Activated CD8-positive, alpha-beta memory T cell treated with anti-CD3 and anti-CD28 coated beads, Interleukin-2, amount 10 ng/mL, durations not matched to agents 7 days and 5 days (primary cell): ENCODE measurements at places on chromosomes 5 and 9. TPM values are rescaled to one million over a fixed set of nuclear protein-coding genes. Genes with fewer than 3 reads are reported as not detected.

DNA sequence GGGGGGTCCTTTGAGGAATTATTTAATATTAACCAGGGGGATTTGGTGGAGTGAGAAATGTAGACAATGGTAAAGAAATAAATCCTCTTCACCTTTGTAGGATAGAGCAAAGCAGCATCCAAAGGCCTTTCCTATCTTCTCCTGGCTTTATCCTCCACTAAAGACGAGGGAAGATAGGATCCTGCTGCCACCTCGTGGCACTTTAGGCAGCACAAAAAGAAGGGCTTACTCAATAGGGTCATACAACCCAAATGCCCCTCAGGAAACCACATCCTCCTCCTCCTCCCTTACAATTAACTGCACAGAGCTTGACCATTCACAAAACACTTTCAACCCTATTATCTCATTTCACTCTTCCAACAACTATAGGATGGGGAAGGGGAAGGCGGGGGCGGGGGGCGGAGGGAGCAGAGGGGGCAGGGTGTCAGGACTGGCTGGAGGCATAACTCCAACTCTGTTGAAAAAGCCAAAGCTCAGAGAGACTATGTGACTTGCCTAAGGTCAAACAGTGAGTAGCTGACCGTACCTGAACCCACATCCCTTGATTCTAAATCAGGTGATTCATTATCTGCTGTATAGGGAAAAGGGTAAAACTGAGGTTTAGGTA lies 45.4 kb upstream of the MYOT start:
- DNase-seq = no peak

- DNase-seq = no peak
Measured at GRCh38 chr5:148853868-148854267, 27.5 kb downstream of the ADRB2 start.

DNA sequence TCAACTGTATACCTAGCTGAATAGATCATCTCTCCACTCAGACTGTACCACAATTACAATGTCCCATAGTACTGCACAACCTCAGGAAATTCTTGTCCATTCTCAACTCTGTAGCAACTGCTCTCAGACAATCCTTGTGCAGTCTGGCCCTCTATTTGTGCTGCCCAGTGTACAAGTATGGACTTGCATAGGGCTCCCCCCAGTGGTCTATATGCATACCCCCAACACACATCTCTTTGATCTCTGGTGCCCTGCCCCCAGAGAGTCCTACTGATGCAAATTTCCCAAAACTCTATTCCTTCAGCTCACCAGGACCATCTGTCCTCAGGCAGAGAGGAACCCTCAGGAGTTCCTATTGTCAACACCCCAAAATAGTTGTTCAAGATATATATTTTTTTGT lies 205.3 kb downstream of the SLCO4C1 start:
- no peak for DNase-seq

- DNase-seq = no peak
Measured at GRCh38 chr9:97075289-97075985, 36.5 kb upstream of the CTSV start.

DNA sequence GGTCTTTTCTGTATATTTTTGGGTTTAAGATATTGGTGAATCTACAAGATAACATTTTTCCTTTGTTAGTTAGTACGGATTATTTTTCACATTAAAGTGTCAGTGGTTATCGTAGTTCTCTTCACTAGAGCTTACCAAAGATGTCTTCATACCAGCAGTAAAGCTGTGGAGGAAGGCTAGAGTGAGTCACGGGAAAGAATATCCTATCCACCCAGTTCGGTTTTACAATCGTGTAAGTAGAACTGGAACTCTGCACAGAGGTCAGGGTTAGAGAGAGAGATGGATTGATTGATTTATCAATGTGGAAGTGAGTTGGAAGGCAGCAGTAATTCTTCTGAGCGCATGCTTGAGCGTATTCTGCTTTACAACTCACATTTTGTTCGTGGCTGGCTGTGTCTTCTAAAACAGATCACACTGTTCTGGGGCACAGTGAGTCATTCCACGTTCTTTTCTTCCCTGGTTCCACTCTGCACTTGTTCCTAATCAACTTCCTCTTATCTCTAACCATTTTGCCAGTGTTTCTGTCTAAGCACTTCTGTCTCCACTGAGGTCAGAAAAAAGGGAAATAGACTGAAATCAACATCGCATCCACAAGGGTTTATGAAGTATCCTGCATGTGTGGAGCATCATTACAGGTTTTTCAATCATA lies 86.5 kb upstream of the ARRDC3 start:
- DNase-seq = no peak

GRCh38 chr9:112015736-112016135 lies 119.1 kb downstream of the UGCG start:
- DNase-seq = no peak

- no peak for DNase-seq
Measured at GRCh38 chr9:101443364-101443771, 7.8 kb upstream of the ALDOB start.

DNA sequence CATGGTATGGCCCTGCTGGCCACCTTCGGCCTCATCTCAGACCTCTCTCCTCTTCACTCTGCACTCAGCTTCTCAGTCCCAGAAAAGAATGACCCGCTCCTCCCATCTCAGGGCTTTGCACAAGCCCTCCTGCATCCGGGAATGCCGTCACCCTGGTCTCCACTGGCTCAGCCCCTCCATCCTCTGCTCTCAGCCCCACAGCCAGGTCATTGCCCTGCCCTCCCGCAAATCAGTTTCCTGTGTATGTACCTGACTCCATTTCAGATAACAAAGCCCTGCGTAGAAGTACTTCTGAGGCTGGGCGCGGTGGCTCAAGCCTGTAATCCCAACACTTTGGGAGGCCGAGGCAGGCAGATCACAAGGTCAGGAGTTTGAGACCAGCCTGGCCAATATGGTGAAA lies 28.9 kb upstream of the EEIG1 start:
- no peak for DNase-seq

GRCh38 chr5:62340392-62340791 lies 34.4 kb downstream of the KIF2A start:
- DNase-seq = no peak

DNA sequence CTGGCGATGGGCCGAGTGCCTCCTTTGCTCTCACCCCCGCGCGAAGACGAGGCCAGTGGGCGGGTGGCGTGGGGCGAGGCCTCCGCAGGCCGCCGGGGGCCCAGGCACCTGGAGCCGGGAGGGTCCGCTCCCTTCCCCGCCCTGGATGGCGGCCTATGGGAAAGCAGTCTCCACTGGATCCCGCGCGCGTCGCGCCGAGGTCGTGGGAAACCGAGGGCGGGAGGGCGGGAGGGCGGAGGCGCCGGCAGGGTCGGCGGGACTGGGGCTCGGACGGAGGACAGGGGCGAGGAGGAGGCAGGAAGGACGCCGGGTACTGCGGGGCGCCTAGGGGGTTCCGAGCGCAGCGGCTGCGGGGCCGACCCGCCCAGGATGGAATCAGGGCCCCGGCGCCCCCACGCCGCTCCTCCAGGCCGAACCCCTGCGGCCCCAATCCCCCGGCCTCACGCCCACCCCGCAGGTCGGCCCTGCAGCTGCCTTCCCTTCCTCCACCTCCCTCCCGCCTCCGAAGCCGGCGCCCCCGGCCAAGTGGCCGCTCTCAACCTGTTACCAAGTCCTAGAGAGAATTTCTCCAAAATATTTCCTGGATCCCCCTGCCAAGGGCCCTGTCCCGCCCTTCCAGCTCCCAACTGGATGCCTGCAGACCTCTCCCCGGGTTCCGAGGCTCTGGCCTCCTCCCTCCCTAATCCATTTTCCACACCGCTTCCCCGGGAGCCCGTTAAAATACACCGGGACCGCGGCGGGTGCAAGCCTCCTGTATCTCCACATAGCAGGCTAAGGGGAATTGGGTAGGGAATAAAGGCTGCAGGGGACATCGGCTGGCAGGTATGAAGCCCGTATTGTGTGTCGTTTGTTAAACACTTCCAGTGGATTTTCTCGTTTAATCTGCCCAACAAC lies 146.3 kb downstream of the ERCC6L2 start:
- no peak for DNase-seq

GRCh38 chr5:178426326-178427130 lies 163.7 kb downstream of the COL23A1 start:
- peak; percentile 36 for DNase-seq

DNA sequence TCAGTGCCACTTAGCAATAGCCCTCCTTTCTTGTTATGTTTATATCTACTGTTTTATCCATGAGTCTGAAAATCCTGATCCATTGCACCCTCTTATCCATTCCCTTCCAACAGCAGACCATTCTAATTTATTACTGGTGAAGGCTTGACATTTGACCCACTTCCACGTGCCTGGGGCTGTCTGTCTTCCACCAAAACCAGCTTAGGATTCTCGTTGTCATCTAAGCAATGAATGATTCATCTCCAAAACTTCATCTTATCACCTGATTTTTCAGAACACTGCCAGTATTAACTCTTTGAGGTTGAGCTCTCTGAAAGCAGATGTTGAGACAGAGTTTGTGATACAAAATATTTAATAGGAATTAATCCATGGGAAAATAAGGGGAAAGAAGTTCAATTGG lies 277.8 kb upstream of the FBXL7 start:
- no peak for DNase-seq

GRCh38 chr9:135559606-135560005 lies 1.9 kb upstream of the PAEP start:
- no peak for DNase-seq

DNA sequence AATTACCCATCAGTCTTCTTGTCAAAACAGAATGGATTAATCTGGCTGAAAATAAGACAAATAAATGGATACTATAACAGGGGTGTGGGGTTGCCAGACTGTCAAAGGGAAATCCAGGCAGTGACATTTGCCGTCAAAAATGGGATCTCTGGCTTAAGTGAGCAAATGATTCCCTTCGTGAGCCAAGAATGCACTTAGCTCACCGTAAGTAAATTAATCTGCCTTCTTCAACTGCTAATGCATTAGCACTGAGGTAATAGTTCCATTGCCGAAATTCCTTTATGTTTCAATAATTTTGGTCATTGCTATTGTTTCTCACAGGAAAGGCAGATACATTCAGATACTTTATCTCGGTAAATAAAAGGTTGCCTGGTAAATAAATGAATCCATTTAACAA lies 377.8 kb downstream of the KIAA0825 start:
- no peak for DNase-seq

DNA sequence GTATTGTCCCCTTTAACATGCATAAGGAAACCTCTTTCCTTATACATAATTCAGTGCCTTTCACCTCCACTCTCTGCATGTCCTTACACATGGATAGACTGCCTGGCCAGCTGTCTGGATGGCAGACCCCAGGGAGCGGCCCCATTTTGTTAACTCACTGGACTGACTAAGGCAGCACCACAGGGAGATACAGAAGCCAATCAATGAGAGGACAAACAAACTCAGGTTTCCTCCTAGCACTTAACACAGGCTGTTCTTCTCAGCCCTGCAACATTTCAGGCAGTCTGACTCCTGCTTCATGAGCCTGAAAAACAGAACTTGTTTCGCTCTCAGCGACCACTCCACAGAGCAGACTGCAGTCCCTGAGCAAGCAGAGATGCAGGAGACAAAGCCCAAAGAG lies 135.4 kb upstream of the RASEF start:
- DNase-seq = no peak

DNA sequence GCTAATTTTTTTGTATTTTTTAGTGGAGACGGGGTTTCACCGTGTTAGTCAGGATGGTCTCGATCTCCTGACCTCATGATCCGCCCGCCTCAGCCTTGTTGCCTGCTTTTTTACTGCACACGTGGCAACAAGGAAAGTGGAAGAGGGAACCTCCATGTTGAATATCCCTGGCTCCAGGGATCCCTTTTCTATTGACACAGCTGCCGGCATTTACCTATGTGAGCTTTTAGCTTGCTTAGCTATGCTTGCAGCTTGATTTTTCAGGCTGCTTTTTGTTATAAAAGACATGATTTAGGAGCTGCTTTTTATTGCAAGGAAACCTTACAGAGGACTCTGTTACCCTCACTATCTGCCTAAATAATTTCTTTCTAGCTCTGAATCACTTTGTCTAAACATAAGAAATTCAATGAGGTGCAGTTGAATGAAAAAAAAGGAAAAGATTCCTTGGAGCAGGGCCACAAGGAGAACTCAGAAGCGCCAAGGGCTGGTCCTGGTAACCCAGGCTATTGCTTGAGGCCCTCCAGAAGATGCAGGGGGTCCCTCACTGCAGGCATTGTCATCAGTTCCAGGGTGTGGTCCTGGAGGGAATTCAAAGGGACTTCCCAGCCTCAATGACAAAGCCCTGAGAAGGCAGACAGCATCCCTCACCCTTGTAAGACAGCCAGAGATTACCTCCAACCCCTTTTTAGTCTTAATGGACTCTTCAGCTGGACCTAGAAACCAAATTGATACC lies 89.9 kb downstream of the SYK start:
- DNase-seq = peak; percentile 22

DNA sequence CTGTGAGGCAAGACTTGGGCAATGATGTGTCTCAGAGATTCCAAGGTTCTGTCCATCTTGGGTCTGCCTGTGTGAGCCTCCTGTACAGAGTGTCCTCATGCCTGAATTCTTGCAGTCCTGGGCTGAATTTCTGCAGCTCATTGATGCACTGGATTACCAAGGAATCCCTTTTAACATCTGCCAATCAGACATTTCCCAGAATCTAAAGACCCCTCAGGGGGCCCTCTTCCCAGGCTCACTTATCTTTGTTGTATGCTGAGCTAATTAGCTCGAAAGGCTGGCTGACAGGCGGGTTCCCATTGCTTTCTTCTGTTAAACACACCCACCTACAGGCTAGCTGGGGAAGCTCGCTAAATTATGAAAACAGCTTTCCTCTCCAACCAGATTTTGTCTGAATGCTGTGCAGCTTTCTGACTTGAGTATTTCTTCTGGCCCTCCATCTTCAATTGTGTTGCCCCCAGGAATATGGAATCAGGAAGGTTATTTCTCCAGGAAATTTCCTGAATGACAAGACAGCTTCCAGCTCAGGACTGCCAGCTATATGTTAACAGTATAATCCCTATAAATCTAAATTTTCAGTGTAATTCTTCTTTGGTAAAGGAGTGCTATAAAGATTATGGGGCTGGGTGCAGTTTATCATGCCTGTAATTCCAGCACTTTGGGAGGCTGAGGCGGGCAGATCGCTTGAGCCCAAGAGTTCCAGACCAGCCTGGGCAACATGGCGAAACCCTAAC lies at the start of gene LIX1:
LIX1 (minus strand) TSS at position 91 of the 734 bp plus-strand sequence; CDS start at position 56, 35 bp downstream.
- peak; percentile 62 for DNase-seq

The TRIM36 gene
- total RNA-seq = 0.29 TPM

The FOXD4L3 gene
- 0.21 TPM for total RNA-seq
